Activated T-cell treated with anti-CD3 and anti-CD28 coated beads, Interleukin-2, amount 50 U/mL, for 4 hours (primary cell): ENCODE measurements at places on chromosomes 1 and 21.

- DNase-seq, result no peak
Measured at GRCh38 chr1:206097381-206097780, 19.8 kb downstream of the AVPR1B start.

GRCh38 chr21:16176570-16176969 lies 446.8 kb downstream of the USP25 start:
- no peak for DNase-seq

DNA sequence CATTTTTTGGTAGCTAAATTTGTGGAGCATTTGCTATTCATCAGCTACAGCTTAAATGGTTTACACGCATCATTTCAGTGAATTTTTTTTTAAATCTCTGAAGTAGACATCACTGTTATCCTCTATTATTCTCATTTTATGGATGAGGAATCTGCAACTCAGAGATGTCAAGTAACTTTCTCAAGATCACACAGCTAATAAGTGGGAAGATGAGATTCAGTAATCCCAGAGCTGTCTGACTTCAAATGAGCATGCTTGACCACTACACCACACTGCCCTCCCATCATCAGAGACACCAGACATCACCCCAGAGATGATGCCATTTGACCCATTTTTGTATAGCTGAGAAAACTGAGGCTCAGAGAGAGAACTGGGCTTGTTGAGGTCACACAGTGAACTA lies 116.4 kb downstream of the RRAGC start:
- no peak for DNase-seq

DNA sequence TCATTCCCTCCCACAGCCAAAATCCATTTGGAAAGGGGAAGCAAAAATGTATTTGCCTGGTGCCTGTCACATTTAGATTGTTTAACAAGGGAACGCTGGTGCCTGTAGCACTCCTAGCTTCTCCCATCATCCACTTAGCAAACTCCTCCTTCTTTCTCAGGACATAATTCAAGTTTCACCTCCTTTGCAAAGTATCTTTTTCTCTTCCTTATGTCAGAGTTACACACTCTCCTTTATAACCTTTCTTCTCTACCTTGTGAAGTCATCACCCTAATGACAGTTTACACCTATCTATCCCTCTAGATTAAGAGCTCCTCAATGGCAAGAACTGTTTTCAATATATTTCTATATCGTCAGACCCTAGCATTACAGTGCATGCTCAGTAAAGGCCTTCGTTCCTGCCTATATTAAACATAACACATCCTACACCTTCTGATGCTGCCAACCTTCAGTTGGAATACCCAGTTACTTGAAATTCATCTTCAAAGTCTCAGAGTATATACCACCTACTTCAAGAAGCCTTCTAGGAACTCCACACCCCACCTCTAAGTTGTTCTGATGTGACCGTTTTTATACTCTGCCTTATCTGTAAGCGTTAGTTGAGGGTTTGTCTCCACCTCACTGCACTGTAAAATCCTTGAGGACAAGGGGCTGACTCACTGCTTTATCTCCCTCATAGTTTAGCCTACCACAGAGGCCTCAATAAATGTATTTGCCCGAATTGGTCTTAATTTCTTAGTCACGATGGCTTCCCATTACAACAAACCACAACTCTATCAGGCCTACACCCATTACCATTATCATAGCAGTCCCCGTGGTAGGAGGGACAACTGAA lies 1.0 kb upstream of the EPS15 start:
- no peak for DNase-seq

DNA sequence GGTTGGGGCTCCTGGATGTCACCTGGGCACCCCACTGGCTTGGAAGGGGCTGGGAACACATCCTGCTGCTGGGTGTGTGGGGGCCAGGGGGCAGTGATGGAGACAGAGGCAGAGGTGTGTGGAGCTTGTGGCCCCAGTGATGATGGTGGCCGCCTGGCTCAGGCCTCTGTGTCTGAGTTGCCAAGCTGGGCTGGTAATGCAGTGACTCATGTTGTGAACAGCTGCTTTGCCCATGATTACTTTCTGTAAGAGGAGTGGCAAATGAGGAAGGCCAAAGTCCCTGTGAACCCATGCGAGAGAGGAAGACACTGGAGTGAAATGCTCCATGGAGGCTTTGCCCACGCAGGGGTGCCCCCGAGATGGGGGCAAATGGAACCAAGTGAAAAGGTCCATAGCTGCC lies 86.8 kb downstream of the KCNJ6 start:
- DNase-seq, result no peak

DNA sequence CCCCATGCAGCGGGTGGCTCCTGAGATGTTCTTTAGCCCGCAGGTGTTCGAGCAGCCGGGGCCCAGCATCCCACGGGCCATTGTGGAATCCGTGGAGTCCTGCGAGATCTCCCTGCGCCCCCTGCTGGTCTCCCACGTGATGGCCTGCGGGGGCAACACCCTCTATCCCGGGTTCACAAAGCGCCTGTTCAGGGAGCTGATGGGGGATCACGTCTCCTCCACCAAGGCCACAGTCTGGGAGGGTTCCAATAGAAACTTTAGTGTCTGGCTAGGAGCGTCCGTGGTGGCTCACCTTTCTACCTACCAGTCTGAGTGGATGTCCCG lies 71.0 kb downstream of the ACTL8 start:
- DNase-seq, result no peak

DNA sequence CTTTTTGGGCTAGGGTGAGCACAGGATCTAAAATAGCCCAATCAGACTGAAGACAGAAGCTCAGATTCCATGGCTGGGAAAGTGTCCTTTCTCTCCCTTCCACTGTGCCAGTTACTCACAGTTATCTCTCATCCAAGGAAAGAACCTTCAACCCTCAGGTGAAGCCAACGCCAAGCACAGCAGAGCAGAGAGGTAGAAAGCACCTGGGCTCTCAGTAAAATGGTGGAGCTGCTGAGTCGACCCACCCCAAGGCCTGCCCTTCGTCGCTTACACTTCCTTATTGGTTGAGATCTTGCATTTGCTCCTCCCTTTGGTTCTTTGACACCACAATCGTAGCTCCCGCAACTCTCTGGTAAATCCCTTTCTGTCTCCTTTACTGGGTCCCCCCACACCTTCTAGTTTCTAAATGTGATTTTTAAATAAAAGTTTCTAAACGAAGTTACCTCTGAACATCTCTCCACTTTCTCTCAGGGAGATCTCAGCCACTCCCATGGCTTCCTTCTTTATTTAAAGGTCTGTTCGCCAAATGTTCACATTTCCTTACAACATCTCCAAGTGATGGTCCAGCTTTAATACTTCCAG lies 27.5 kb upstream of the SLC30A1 start:
- DNase-seq, result no peak

- no peak for DNase-seq
Measured at GRCh38 chr1:243926803-243927245, 76.8 kb upstream of the AKT3 start.

GRCh38 chr1:151574575-151575529 lies 34.7 kb downstream of the TUFT1 start:
- DNase-seq, result no peak

DNA sequence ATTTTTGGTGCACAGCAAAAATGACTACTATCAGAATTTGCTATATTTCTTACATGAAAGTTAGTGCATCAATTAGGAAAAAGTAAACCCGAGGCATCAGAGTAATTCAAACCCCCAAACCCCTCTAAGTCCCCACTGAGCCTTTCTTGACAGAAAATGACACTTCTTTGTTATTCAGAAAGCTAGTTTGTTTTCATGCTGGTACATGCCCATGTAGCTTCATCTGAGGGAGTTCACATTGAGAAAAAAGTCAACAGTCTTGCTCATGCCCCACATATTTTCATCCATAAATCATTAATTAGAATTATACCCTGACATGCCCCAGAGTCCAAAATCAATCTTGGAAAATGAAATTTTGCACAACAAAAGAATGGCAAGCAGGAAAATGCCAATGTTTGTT lies 39.9 kb upstream of the PDC start:
- DNase-seq, result no peak

GRCh38 chr1:165356876-165357275 lies 361 bp upstream of the LMX1A start:
- no peak for DNase-seq

DNA sequence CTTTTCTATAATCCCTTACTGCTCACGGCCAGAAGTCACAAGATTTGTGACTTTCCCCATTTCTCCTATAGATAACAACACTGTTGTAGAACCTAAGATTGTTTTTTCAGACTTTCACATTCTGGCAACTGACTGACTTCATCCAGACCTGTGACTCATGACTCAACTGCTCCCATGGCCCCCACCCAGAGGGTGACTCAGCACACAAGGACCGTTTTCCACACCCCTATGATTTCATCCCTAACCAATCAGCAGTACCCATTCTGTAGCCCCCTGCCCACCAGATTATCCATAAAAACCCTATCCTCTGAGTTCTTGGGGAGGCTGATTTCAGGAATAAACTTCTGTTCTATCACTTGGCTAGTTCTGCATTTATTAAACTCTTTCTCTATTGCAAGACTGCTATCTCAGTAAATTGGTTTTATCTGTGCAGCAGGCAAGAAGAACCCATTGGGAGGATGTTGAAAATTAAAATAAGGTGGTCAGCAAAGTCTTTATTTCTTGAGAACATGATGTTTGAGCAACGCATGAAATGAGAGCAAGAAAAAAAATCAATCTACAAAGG lies 79.7 kb downstream of the NGF start:
- no peak for DNase-seq

- no peak for DNase-seq
Measured at GRCh38 chr1:52920791-52921291, 699 bp downstream of the ECHDC2 start.

- DNase-seq, result peak; percentile 44
Measured at GRCh38 chr1:84122780-84123382, 21.2 kb upstream of the PRKACB start.

DNA sequence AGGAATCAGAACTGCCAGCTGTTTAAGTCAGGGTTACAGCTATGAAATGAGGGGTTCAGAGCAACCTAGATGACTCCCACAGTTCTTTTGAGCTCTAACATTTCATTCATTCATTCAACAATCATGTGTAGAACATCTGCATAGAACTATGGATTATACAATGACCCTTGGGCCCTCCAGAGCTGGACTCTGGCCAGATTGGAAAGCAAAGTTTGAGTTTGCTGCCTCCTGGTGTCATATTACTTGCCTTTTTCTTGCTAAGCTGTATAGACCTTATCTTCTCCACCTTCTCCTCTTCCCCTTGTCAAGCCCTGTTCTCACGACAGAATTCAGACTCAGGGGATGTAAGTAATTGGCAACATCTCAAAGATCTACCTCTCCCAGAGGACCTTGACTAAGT lies 4.0 kb downstream of the CASQ2 start:
- DNase-seq, result no peak

- DNase-seq, result no peak
Measured at GRCh38 chr1:229894532-229894931, 172.5 kb upstream of the GALNT2 start.

GRCh38 chr1:101144671-101145448 lies 92.0 kb upstream of the S1PR1 start:
- DNase-seq, result no peak

- no peak for DNase-seq
Measured at GRCh38 chr1:59556802-59557548, 257.8 kb upstream of the HOOK1 start.

- DNase-seq, result no peak
Measured at GRCh38 chr1:157209514-157209913, 71.3 kb upstream of the ETV3 start.

DNA sequence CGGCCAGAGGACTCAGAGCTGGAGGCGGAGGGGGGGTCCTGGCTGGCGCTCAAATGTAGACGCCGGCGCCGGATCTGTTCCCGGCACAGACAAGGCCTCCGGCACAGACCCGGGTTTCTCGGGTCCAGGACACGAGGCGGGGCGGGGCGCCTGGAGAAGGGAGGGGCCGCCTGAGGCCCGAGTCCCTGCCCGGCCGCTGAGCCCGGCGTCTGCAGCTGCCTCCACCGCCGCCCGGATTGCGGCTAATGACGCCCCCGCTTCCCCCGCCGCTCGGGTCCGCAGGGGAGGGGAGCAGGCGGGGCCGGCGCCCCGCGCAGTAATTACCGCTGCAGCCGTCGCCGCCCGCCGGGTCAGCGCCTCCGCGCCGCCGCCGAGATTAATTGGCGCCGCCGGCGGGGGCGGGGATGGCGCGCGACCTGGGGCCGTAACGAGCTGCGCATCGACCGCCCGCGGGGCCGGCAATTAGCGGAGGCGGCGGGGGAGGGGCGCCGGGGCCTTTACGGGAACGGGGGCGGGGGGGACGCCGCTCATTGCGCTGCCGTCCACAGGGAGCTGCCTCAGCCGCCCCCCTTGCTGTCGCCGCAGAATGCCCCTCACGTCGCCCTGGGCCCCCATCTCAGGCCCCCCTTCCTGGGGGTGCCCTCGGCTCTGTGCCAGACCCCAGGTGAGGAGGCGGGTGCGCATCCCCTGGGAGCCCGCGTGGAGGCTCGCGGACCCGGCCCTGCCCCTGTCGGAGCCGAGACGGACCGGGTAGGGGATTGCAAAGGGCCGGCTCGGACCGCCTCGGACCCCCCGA lies 17.3 kb downstream of the NOC2L start:
- DNase-seq, result no peak
